Peyer's patch (tissue), 4 donors: ENCODE measurements at places on chromosomes 11 and 22.

DNA sequence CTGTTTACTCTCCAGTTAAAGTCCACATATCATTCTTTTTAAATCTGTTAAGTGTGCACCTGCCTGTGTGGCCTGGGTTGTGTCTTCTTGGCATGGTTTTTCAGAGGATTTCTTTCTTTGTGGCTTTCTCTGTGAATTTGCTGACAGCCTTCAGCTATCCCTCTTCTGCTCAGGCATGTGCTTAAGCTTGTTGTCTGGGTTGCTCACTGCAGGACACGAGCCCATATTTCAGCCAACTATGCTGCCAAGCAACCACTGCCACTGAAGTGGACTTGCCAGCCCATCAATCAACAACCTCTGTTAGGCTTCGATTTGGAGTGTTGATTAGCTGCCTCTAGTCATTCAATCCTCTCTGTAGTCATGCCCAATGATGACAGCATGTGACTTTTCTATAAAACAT lies 18.4 kb downstream of the OR51I2 start:
- DNase-seq = no peak

GRCh38 chr11:29051935-29052334 lies 943.7 kb downstream of the METTL15 start:
- DNase-seq = no peak

GRCh38 chr11:33045551-33046255 lies 6.3 kb downstream of the TCP11L1 start:
- peak; percentile 86 for DNase-seq

- DNase-seq = peak; percentile 78
Observed at GRCh38 chr11:72040491-72041363, 39.6 kb downstream of the NUMA1 start.

DNA sequence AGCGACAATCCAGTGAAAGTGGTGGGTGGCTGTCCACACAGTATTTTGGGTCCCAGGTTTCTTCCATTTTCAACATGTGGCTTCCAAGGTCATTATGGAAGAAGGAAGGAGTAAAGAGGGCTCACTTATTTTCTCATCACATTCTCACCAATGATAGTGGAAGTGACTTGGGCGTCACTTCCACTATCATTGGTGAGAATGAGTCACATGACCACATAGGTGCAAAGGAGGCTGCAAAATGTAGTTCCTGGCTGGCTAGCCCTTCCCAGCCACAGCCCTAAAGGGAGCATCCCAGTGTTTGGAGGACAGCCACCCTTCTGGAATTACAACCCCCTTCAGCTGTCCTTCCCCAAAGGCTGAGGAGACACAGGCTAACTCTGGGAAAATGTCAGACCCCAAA lies 95.6 kb downstream of the TSPAN18 start:
- DNase-seq = no peak

DNA sequence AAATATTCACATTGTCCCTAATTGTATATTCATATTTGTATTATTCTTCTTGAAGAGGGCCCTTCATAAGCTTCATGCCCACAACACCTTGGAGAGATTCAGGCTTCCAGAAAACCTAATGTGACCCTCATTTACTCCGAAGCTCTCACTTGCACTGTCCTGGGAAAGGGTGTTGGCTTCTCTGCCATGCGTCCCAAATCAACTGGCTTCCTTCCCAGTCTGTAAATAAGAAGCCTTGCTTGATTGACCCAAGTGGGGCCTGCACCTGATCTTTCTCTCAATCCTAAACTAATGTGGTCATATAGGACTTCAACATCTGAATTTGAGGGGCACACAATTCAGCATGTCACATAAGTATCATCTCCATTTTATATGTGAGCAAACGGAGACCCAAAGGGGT lies 40.5 kb upstream of the ZBTB16 start:
- no peak for DNase-seq

- DNase-seq = peak; percentile 81
Observed at GRCh38 chr11:66388780-66389386, 17.3 kb upstream of the SLC29A2 start.
